ENCODE measurements at places on chromosomes 1 and 21.

DNA sequence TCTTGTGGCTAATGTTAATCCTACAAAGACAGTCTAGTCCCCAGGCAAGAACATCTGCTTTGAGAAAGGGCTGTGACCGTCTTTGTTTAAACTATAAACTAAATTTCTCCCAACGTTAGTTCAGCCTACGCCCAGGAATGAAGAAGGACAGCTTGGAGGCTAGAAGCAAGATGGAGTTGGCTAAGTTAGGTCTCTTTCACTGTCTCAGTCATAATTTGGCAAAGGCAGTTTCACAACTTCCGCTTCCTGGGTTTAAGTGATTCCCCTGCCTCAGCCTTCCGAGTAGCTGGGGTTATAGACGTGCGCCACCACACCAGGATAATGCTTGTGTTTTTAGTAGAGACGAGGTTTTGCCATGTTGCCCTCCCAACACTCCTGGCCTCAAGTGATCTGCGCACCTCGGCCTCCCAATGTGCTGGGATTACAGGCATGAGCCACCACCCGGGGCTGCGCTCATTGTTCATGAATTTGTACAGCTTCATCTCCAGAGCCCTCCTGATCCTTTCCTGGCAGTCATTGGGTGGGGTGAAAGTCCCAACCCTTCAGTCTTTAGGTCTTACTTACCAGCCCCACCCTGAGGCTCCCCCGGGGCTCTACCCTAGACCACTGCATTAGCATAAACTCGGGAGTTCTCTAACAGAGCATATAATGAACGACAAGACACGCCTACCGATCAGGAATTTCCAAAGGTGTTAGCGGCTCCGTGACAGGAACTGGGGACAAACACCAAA is 4.9 kb upstream of the MASP2 start:
- DNase-seq, result no peak

- DNase-seq, result no peak
These were observed 45.5 kb downstream of the UTP25 start for GRCh38 chr1:209873067-209873799.

GRCh38 chr1:72281637-72282270 is 585 bp downstream of the NEGR1 start:
- DNase-seq, result peak; percentile 4

GRCh38 chr1:244304156-244304555 is 147.6 kb downstream of the ADSS2 start:
- no peak for DNase-seq

DNA sequence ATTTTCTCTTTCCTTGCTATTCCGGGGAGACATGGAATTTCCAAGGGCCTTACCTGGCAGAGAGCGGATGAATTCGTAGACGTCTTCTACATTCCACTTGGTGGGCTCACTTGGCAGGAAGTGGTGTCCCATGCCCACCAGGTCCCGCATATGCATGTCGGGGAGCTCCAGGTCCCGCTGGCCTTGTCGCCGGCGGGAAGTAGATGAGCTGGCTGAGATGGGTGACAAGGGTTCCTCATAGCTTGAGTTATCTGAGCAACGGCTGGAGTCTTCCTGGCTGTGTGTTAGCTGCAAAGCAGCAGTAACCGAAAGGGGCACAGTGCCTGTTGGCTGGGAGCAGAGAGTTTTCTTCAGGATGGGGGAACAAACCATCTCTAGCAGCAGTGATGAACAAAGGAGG is 7.9 kb upstream of the A3GALT2 start:
- no peak for DNase-seq

- DNase-seq, result no peak
These were observed 47.3 kb upstream of the COL18A1 start for GRCh38 chr21:45357436-45358260.
